Naive thymus-derived CD4-positive, alpha-beta T cell (primary cell): ENCODE measurements at places on chromosomes 6 and 20.

GRCh38 chr6:19408331-19408730 lies 428.8 kb upstream of the ID4 start:
- no peak for DNase-seq

- no peak for DNase-seq
Observed at GRCh38 chr6:133577851-133578250, 311.1 kb upstream of the TCF21 start.

GRCh38 chr6:30557683-30557981 lies 537 bp downstream of the PRR3 start:
- no peak for DNase-seq

DNA sequence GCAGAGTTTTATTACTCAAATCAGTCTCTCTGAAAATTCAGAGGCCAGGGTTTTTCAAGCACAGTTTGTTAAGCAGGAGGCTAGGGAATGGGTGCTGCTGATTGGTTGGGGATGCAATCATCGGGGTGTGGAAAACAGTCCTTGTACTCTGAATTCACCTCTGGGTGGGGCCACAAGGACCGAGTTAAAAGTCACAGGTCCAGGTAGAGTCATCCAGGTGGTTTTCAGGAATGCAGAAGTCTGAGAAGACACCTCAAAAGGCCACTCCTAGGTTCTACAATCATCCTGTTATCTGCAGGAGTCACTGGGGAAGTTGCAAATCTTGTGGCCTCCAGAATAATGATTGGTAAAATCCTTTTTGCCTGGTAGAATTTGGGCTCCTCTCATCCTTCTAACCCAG lies 371.2 kb upstream of the SULF2 start:
- no peak for DNase-seq

GRCh38 chr6:154367839-154368695 lies 11.5 kb upstream of the IPCEF1 start:
- no peak for DNase-seq

DNA sequence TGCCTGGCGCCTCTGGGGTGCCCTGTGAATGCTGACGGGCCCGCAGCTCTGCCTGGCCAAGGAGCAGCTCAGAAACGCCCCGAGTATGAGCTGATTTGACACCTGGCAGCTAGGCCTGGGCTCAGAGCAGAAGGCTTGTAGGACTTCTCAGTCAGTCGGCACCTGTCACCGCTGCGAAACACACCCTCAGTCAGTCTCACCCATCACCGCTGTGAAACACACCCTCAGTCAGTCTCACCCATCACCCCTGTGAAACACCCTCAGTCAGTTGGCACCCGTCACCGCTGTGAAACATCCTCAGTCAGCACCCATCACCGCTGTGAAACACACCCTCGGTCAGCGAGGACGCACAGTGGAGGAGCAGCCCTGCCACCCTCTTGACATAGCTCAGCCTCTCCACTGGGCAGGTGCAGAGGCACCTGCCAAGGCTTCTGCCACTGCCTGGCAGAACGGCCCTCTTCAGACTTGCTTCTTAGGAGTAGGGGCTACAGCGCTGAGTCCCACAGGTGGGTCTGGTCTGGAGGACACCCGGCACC lies 109.0 kb downstream of the PSMB1 start:
- DNase-seq, result peak; percentile 15

- no peak for DNase-seq
Observed at GRCh38 chr6:152313542-152314482, 323.4 kb downstream of the SYNE1 start.

GRCh38 chr6:7726416-7727085 lies 652 bp downstream of the BMP6 start:
- no peak for DNase-seq

DNA sequence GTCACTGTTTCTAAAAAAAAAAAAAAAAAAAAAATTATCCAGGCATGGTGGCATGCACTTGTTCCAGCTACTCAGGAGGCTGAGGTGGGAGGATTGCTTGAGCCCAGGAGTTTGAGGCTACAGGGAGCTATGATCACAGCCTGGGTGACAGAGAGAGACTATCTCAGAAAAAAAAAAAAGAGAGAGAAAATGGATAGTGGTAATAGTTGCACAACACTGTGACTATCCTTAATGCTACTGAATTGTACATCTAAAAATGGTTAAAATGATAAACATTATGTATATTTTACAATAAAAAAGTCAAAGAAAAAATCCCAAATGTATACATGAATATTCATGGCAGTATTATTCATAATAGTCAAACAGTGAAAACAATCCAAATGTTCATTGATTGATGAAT lies 23.0 kb downstream of the FERMT1 start:
- no peak for DNase-seq

DNA sequence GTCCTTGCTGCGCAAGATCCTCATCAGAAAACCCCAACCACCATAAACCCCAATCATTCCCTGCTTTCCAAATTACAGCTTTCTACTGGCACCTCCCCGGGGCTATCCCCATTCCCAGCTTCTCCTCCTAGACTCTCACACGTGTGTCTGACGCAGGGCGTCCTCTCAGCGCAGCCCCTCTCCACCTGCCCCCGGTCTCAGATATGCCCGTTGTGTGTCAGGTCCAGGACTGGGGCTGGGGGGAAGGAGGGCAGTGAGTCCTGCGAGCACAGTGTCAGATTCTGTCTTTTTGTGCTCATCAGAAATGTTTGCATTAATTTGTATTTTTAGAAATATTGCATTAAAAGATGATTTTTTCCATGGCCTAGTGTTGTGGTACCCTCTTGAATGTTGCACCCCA lies 48.6 kb downstream of the LRFN2 start:
- DNase-seq, result no peak

GRCh38 chr6:167508919-167509852 lies 184.3 kb downstream of the TTLL2 start:
- no peak for DNase-seq

- DNase-seq, result no peak
Observed at GRCh38 chr6:99885051-99885450, 109.0 kb downstream of the MCHR2 start.

GRCh38 chr6:28449056-28449455 lies 5.8 kb upstream of the ZSCAN23 start:
- peak; percentile 79 for DNase-seq

DNA sequence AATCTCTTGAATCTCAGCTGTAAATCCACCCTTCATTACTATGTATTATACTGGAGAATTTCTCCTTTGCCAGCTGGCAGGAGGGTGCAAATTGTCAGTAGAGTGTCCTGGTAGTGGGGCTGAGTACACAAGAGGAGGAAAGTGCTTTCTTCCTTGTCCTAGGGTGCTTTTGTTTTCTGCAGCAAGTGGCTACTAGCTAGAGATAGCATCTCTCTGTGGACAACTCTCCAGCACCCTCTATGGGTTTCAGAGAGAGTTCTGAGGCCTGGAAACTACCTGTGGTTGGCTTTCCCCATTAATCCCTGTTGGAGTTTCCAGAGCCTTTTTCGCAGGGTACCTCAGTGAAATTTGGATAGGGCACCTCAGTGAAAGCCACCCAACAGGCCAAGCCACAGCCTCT lies 422.5 kb upstream of the RGS17 start:
- no peak for DNase-seq

DNA sequence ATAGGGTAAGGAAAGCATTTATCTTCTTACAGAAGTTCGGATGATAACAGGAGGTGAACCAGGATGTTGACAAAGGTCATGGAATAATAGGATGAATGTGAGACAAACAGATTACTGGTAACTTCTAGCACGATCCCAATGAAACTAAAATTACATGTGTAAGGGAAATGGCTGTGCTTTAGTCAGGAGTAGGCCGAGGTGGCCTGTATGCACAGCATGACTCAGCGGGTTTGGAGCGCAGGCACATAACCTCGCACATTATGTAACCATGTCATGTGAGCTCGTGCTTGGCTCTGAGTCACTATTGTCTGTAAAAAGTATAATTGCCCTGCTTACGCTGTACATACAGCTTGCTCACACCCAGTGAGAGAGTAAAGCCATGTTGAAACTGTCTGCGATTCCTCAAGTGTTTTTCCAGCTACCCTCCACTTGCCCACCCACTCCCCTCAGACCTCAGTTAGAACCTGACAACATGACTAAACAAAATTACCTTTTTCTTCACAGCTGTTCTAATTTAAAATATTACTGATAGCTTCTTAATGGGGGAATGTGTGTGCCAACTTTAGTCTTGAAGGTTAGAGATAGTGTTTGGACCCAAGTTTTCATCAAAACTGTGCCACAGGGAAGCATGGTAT lies 8.2 kb downstream of the CYB5R4 start:
- no peak for DNase-seq

- no peak for DNase-seq
Observed at GRCh38 chr6:127352524-127352923, 9.1 kb upstream of the ECHDC1 start.

DNA sequence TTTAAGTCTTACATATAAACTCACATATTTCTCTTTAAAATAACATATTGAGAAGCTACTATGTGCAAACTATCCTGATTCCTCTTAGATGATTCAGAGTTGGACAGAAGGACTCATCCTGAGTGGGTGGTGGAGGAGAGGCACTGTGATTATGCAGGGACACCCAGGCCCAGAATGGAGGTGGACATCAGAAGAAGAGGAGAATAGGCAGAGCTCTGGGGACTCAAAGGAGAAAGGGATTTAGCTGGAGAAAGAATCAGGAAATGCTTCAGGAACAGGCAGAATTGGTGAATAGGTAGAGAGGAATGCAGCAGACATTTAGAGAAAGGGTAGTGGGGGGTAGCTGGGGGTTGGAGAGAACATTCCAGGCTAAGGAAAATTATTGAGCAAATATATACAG lies 17.4 kb downstream of the RCAN2 start:
- no peak for DNase-seq

GRCh38 chr20:25340380-25340779 lies 50.3 kb downstream of the ABHD12 start:
- DNase-seq, result no peak

GRCh38 chr6:27863962-27864905 lies 48.0 kb downstream of the OR2B2 start:
- DNase-seq, result peak; percentile 50

DNA sequence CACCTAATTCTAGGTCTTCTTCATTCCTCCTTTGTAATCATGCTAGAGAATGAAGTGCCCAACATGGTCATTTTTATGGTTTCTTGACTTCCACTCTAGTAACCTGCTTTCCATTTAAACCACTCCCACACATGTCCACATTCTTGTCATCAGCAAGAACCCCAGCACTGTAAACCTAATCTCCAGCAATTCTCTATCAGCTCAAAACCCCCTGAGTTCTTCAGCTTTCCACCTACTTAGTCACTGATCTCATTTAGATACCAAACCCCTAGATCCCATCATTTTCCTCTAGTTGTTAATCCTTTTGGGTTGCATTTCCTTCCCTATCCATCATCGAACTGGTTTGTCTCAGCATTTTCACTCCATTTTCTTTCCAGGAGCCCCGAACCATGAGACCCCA lies 49.7 kb downstream of the GOPC start:
- no peak for DNase-seq

DNA sequence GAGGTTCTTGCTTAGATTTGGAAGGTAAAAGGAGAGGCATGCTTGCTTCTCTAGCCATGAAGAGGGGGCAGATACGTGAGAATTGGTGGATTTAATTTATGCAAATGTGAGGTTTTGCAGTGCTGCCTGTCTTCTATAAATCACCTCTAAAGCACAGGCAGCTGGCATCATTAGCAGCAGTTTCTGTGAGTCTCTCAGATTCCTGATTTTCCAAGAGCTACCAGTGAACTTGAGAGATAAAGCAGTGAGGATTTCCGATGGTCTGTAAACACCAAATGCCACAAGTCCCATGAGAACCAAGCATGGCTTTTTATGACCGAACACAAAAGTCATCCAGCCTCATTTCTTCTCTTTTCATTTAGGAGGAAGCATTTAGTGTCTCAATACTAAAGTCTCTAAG lies 3.2 kb upstream of the SIRPB2 start:
- no peak for DNase-seq

DNA sequence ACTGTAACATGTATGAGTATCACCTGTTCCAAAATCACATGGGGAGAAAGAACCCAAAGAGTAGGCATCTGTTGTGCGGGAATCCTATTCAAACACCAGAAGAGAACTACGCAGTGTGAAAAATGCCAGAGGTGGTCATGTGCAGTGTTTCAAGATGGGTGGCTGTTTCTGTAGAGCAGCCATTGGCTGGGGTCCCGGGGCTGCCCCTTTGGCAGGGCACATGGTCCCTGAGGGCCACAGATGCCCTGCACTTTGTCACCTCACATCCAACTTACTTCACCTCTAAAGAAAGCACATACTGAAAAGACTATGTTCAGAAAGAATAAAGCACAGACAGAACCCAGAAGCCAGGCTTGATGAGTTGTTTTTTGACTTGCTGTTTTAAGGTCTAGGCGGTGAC lies 12.3 kb downstream of the MTCH1 start:
- DNase-seq, result no peak

- DNase-seq, result no peak
Observed at GRCh38 chr20:44570367-44570766, 12.0 kb upstream of the PKIG start.

- DNase-seq, result no peak
Observed at GRCh38 chr20:35661053-35661452, 3.6 kb downstream of the CPNE1 start.

DNA sequence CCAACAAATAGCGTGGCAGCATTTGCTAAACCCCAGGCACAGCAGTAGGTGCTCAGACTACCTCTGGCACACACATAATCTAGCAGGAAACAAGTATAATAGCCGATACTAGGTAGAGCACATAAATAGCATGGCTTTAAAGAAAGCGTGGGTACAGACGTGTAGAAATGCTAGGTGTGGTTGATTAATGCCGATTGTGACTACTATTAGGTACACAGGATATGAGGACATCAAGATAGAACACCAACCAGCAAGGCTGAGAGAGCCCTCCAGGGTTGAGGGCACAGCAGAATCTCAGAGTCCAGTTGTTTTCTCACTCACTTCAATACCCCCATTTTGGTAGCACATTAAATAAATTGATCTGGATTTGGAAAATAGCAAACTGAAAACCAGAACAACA lies 100.5 kb downstream of the PKHD1 start:
- no peak for DNase-seq

DNA sequence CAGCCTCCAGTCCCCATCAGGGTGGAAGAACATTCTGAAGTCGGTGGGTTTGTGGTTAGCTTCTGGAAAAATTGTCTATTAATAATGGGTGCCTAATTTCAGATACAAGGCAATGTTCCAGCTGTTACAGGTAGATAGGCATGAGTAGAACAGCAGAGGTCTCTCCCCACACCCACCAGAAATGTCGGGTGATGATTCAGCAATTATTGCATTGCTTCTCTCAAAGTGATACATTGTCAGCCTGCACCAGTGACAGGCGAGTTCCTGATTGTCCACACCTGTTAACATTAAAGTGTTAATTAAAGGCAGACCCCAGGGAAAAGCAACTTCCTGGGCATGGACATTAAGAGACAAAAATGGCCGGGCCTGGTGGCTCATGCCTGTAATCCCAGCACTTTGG lies 18.9 kb upstream of the CLVS2 start:
- DNase-seq, result no peak

GRCh38 chr20:15575255-15575654 lies 998.0 kb downstream of the KIF16B start:
- no peak for DNase-seq

GRCh38 chr20:46133886-46134654 lies 16.0 kb downstream of the CD40 start:
- DNase-seq, result no peak
